ENCODE measurements at places on chromosomes 7 and 10.

DNA sequence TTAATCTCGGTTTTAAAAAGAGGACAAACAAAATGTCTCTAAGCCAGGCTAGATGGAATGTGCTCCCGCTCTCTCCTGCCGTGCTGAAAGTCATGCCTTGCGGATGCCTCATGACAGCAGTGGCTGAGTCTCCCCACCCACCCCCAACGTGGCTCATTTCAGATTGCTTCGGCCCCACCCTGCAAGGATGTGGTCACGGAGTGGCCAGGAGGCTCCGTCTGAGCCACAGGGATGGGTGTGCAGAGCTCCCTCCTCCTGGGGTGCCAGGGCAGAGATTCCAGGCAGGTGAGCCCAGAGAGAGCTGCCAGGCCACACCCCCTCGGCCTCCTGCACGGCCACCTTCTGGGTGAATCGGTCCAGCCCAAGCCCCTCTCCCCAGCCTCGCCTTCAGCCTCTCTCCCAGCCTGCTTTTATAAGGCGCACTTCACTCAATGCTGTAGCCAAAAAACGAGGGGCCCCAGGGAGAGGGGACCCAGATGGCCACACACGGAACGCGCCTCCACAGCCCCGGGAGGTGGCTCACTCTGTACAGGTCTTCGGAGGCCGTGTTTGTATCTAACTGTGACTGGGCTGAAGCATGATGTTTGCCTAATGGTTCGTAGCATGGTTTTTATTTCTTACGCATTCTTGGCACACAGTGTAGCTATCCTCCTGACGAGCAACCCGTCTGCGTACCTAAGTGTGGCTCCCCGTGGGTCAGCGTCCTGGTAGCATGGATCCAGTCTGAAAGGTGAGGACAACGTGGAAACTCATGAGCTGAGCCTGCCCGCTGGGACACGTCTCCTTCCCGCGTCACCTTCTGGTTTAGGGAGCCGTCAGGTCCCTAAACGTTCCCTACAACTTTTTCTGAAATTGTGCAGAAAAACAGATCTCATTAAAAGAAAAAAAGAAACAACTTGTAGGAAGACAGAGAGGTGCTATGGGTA lies 413.8 kb upstream of the FOXK1 start:
- DNase-seq: no peak

DNA sequence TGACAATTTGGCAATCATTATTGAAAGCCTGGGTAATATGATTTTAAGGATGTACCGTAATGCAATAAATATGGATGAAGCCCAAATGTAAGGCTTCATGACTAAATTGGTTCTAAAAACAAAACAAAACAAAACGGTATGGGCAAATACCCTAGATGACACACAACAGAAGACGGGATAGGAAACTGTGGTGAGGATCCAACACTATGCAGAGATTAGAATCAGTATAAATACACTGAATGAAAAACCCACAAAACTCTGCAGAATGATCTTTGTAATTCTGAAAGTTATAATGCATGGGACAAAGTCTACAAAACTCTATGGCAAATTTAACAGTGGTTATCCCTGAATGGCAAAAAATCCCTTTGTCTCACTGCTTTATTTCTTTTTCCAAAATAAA lies 57.6 kb downstream of the MALSU1 start:
- DNase-seq: no peak

DNA sequence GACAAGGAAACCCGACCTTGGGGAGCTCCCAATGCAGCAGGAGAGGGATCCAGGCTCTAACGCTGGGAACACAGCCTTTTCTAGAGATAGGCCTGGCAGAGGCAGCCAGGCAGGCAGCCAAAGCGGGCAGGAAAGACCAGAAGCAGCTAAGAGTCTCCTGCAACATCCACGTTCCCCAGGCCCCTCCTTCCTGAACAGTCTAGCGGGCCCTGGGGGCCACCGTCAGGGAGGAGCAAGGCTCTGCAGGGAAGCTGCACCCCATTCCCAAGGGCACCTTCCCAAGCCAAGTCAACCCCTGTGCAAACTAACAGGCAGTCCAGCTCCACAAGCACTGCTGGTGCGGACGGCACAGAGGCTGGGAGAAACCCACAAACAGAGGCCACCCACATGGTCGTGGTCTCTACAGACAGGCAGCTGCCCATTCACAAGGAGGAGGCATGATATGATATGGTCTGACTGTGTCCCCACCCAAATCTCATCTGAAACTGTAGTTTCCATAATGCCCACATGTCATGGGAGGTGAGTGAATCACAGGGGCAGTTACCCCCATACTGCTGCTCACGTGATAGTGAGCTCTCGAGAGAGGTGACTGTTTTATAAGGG lies 115.7 kb downstream of the MAD1L1 start:
- no peak for DNase-seq

GRCh38 chr7:102451371-102452054 lies 13.2 kb downstream of the ALKBH4 start:
- no peak for DNase-seq

DNA sequence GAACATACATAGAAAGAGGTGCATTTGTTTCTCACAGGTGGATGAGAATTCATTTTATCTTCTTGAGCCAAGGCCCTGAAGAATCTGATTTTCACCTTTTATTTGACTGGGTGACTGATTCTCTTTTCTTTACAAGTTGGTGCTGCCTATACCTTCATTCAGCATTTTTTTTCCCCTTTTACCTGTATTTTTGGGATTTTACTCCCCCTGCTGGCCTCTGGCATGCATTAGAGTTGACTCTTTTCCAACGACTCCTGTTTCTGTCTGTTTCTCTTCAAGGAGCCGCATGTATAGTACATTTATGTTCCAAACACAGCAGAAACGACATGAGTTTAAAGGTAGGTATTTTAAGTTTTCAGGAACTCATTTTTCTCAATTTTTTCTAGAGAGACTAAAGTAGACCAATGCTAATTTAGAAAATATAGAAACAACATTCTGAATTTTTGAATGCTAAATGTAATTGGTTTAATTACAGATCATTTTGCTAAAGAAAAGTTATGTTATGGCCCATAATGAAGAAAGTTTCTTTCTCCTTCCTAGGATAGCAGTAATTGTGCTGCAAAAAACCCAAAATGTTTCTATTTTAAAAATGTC lies 149.8 kb upstream of the HDAC9 start:
- DNase-seq: no peak

DNA sequence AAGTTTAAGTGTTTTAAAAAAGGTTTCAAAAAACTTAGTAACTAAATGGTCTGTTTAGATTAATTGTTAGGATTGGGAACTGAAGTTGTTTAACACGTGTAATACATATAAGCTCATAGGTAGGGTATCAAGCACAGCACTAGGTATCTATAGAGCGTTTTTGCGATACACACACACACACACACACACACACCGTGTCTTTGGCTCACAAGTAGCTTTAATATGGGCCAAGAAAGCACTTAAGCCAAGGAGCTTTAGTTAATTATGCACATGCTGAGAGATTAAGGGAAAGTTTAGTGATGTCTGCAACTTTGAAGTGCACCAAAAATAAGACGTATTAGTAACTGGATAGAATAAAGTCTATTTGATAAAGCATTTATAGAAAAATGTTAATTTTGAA lies 93.8 kb upstream of the CNTNAP2 start:
- no peak for DNase-seq

DNA sequence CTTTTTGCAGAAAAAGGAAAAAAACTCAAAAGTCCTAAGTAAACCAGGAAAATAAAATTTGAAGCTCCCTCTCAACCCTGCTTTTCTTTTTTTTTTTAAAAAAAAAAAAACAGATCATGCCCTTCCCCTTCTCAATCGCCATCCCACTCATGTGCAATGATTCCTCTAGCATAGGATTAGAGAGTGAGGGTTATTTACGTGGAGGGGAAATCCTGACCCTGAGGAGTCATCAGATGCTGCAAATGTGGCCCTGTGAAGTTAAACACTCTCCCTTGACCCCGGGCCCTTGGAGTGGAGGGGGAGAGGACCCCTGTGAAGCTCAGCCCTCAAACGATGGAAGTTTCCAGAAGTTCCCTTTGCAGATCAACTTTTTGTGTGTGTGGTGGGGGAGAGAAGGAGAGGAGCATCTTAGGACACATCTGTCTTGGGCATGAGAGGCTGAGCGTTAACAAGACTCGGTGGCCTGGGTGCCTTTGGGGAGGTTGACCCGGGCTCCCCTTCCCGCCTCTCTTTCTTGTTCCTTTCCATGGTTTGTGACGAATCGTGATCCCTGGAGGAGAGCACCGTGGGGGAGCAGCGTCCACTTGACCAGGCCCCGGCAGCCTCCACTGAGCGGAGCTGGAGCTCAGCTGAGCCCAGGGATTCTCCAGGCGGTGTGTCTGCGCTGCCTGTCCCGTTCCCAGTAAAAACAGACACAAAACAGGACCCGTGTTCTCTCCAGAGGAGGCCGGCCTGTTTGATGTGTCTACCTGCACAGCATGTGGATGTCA lies 1.5 kb upstream of the SHH start:
- DNase-seq: no peak

DNA sequence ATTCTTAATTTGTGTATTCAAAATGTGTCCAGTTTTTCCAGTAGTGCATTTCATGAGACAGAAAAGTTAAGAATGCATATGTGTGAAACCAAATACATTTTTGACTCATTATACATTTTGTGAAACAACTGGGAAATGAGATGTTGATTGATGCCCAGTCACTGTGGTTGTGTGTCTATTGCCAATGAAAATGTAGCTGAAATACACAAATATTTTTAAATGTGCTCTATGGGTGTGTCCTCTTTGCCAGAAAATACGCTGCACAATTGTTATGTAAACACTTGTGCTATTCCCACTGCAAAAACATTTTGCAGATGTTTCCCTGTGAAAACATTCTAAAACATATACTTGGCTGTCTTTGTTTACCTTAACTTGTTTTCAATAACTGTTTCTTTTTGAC lies 395.2 kb downstream of the TFEC start:
- no peak for DNase-seq

GRCh38 chr7:98287486-98287959 lies 6.0 kb downstream of the BRI3 start:
- no peak for DNase-seq

DNA sequence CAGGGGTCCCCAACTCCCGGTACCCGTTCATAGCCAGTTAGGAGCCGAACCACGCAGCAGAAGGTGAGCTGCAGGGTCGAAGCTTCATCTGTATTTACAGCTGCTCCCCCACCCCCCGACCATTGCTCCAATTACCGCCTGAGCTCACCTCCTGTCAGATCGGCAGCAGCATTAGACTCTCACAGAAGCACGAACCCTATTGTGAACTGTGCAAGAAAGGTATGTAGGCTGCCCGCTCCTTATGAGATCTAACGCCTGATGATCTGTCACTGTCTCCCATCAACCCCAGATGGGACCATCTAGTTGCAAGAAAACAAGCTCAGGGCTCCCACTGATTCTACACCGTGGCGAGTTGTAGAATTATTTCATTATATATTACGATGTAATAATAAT lies 14.6 kb upstream of the AZGP1 start:
- DNase-seq: no peak

DNA sequence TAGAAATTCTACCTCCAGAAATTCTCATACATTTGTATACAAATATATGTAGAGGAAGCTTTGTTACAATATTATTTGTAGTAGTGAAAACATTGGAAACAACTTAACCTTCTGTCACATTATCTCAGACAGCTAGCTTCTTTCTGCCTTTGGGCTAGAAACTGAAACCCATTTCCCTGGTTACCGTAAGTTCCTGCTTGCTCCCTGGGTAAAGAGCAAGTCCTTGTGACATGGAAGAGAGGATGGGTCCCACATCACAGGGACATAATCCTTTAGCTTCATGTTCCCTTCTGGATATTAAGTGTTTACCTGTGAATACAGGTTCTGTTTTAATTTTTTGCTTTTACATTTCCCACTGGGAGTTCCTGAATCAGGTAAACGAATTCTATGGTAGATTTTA lies 41.8 kb downstream of the KLHDC10 start:
- no peak for DNase-seq

DNA sequence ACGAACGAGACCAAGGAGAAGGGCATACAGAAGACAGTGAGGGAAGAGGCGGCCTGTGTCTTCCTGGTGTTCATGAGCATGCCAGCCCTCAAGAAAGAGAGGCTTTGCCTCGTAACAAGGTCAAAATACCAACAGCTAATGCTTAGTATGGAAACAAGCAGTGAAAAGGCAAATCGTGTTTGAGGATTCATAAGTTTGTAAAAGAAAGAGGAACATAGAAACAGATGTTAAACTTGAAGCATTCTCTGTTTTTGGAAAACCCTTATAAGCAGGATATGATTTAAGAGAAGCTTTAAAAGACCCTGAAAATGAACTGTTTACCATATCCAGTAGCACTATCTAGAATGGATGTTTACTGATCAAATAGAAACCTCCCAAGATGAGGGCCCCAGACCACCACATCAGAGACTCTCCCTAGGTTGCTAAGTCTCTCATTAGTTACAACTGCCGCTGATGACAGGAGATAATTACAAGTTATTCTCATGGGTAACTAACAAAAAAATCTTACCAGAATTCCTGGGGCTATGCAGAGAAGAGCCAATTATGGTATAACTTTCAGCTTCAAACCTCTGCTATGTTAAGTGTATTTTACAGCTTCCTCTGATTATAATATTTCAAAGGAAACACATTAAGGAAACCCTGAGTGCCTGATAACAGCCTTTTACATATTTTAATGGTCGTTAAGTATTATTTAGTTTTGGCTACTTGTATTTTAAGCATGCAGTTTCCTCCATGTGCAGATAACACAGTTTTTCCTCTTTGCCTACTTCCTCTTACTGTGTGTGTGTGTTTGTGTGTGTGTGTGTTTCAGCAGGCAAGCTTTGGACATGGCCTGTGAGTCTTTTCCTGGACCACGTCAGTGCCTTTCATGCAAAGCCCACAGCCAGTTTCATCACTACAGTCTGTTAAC lies 17.9 kb downstream of the JCAD start:
- DNase-seq: no peak

DNA sequence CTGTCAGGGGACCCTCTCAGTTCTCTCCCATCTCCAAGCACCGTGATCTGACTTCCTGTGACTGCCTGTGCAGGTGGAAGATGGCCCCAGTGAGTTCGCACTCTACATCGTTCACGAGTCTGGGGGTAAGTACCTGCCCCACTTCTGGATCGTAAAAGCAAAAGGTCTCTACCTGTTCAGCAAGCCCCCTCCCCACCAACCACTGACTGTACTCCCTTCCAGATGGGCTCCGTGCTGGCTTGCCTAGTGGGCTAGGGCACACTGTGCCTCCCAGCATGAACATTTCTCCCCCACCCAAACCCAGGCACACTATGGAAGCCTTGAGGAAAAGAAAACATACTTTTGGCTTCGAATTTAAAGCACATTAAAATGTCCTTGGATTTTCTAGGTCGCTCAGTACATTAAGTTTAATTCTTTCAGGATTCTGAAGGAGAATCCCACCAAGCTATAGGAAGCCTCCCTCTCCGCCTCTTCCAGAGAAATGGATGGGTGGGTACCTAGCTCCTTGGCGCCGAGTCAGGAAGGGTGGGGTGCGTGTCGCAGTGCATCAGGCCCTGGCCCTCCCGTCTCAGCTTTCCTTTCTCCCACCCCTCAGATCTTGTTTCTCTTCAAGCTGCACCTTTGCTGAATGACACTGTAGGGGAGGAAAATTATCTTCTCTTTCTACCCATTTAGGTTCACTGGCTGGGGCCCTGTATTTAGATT lies 11.0 kb upstream of the ZNF22 start:
- no peak for DNase-seq

Data from activated CD4-positive, alpha-beta T cell treated with anti-CD3 and anti-CD28 coated beads for 1 hour (primary cell).